PC-9 (cell line): ENCODE measurements at places on chromosomes 2 and 18. TPM values are rescaled to one million over a fixed set of nuclear protein-coding genes. Genes with fewer than 3 reads are reported as not detected.

Gene GALNT3
- 31.6 and 33.1 TPM in 2 replicates for total RNA-seq

Gene UGT1A8
- total RNA-seq, result 0.17 and 0.20 TPM in 2 replicates

Gene ACTR2
- 170 and 246 TPM in 2 replicates for total RNA-seq

Gene CDH2
- 6.4 and 8.5 TPM in 2 replicates for total RNA-seq

Gene SERPINB3
- total RNA-seq, result not detected in 2 replicates
